Thymus (tissue), 14 donors: ENCODE measurements at places on chromosomes 13 and 19.

GRCh38 chr13:59948686-59949085 is 215.0 kb downstream of the DIAPH3 start:
- DNase-seq = no peak

DNA sequence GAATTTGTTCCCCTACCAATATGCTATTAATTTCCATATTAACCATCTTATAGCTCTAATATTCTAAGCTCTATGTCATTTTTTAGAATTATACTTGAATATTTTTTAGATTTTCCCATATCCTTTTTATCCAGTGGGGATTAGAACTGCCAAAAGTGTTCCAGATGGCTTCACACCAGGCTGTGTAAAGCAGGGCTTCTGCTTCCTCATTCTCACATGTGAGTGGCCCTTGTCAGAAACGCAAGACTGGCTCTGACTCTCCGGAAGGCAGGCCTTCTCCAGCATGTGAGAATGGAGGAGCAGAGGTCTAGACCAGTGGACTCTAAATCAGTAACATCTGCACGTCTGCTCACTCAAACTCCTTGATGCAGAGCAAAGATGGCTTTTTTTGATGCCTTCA is 650.1 kb downstream of the FGF9 start:
- DNase-seq = no peak

- DNase-seq = no peak
Observed at GRCh38 chr13:114155926-114156883, 22.9 kb upstream of the CFAP97D2 start.

DNA sequence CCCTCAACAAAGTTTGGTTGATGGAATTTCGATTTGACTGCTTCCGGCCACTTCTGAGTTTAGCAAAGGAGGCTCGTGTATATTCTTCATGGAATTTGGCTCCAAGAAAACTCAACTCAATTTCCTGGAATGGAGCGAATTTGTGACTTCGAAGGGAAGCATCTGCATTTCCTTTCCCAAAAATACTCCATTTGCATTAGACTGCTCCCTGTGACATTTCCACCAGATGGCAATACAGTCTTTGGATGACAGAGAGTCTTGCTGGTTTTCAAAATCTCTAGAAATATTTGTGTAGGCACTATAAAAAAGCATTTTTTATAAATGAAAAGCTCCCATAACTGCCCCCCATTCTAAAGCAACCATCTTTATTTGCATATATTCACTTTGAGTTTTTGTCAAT is 4.1 kb downstream of the C1QTNF9 start:
- DNase-seq = no peak

DNA sequence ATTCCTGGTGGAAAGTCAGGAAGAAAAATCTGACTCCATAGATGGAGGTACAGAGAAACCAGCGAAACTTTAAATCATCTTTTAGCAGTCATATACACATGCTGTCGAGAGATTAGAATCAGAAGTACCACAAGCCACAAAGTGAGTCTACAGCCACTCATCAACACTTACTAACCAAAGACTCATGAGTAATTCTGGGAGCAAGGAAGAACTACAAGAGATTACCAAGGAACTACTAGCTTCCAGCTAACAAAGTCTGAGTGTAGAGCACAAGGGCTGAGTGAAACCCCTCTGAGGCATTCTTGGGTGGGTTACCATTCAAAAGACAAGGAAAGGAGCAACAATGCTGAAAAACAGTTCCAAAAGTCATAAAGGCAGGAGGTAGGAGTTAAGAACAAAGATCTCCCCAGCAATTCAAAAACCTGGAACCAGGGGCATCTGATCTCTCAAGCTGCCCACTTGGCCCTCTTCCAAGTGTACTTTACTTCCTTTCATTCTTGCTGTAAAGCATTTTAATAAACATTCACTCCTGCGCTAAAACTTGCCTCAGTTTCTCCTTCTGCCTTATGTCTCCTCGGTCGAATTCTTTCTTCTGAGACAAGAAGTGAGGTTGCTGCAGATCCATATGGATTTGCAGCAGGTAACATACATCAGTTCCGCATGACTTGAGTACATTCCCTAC is 13.0 kb downstream of the RBM26 start:
- DNase-seq = no peak

DNA sequence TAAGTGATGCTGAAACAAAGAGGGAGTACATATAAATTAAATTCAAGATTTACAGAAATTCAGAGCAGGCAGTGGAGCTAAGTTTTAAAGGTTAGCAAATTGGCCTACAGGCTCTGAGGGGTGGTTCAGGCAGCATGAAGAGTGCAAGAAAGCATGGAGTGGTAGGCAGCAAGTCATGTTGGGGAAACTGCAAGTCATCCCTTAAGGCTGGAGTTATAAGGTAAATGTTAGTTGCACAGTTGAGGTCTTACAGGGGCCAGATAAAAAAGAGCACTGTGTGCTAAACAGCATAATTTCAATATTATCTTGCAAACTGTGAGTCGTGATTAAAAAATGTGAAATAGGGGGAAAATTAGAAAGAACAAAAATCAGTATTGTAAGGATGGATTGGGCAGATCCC is 106.2 kb downstream of the VWA8 start:
- DNase-seq = no peak

DNA sequence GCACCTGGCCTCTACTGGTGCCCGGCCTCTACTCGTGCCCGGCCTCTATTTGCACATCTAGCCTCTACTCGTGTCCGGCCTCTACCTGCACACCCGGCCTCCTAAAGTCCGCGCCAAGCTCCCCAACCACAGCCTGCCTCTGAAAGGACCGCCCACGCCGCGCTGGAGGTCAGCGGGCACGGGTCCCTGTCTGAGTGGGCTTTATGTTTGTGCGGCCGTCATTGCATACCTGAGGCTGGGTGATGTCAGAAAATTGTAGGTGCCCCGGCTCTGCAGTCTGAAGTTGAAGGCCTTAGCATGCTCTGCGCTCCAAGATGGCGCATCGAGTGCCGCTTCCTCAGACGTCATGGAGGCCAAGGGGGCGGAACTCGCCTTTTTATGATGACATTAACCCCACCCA is 1.1 kb downstream of the ZNF135 start:
- DNase-seq = no peak

DNA sequence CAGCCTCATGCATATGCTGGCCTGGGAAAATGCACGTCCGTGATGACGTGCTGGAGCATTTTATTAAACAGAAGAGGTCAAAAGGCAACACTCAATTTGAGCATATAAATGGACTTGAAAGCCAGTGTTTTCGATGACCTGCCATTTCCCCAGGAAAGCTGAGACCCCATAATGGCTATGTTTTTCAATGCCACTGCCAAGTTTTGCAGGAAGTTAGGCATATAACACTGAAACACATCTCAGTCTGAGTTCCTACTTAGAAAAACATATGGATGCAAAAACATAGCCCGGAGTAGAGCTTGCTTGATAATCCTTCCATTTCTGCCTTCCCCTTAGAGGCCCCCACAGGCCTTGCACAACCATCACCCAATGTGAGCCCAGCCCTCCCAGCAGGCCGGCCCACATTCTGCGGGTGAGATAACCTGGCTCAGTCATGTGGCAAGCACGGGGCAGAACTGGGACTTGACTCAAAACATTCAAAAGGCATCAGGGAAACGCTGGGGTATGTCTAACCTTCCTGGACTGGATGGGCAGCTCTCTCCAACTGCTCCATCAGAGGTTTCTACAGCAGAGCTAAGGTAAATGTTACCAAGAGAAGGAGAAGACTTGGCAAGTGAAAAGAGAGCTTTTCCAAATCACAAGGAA is 24.9 kb downstream of the EPS15L1 start:
- no peak for DNase-seq
